Stimulated activated CD8-positive, alpha-beta memory T cell treated with anti-CD3 and anti-CD28 coated beads, Interleukin-4, amount 100 ng/mL, for 1 hour (primary cell): ENCODE measurements at places on chromosomes 4 and X.

DNA sequence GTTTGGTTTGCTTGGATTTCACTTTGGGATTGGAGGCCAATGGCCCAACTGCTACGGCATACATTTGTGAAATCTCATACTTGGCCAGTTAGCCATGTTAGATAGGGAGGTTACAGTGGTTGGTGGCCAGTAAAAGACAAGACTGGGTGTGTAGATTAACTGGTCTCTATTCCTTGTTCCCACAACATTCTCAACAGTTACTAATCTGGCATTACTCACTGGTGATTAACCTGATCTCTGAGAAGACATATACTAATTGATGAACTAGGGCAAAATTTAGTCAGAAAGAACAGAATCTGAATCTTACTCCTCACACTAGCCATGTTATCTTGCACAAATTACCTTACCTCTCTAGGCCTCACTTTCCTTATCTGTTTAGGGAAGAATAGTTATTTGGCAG is 33.4 kb downstream of the GATB start:
- DNase-seq = no peak

DNA sequence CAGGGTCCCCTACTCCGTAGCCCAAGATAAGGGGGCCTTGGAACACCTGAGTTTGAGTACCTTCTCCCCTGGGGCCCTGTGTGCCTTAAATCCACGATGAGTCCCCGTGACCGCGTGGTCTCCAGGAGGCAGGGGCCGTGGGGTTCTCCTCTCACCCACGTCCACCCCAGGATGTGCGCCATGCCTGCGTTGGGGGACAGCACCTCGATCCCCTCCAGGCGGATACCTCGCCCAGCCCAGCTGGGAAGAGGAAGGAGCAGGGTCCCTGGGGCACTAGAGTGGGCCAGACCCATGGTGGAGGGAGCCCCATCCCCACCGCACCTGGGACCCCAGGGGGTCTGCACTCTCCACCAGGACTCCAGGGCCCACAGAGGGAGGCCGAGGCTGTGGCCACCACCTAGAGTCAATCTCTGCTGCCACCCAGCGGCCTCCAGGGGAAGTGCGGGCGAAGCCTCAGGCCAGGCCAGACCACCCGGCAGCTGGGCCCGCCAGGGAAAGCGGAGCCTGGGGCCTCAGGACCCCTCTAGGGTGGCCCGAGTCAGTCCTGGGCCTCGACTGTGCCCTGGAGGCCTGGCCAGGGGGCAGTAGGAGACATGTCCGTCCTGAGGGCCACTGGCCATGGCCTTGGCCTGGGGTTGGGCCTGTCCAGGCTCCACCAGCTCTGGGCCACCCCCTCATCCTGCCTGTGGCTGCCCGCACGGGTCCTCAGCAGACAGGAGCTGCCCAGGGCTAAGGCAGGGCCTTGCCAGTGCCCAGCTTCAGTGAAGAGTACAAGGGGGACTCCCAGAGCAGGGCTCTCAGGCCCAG is 55.0 kb downstream of the FAM53A start:
- peak; percentile 45 for DNase-seq

DNA sequence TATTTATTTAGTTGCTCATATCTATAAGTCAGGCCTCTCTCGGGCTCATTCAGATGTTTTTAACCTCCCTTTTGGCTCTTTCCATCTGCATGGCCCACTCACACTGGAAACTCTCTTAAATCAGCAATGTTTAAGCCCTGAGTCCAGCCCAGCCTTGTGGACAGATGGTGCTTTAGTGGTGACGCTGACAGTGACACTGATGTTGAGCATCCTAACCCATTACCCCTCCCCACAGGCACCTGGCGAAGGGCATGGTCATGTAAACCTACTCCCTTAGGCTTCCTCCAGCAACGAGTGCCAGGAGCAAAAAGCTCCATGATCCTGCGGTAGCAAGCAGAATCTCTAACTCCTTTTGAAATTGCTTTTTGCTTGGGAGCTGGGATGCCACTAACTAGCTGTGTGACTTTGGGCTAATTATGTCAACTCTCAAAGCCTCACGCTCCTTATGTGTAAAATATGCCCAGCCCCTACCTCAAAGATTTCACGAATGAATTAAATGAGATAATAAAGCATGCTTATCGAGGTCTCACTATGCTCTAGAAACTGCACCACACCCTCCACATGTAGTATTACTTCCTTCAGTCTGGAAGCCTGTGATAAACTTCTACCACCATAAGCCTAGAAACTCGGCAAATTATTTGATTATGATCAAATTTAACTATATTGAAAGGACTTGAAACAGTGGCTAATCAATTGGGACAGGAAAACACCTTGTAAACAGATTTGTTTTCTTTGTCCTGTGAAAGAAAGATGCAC is 569.4 kb downstream of the BCOR start:
- no peak for DNase-seq

- no peak for DNase-seq
Observed at GRCh38 chrX:37812110-37812509, 32.3 kb downstream of the CYBB start.
